Thoracic aorta endothelial cell (primary cell): ENCODE measurements at places on chromosomes 1 and 21. TPM values are rescaled to one million over a fixed set of nuclear protein-coding genes. Genes with fewer than 3 reads are reported as not detected.

SRM gene
- total RNA-seq = 39.8 and 42.6 TPM in 2 replicates

PLD5 gene
- total RNA-seq = not detected in 2 replicates

FOXO6 gene
- 0.14 and 0.66 TPM in 2 replicates for total RNA-seq

OR2L3 gene
- total RNA-seq = not detected in 2 replicates

ANGPTL1 gene
- total RNA-seq = not detected in 2 replicates
